ENCODE measurements at places on chromosomes 11 and 22.
A peak's percentile ranks its signal among the peaks of the same experiment; 100 is the strongest.

DNA sequence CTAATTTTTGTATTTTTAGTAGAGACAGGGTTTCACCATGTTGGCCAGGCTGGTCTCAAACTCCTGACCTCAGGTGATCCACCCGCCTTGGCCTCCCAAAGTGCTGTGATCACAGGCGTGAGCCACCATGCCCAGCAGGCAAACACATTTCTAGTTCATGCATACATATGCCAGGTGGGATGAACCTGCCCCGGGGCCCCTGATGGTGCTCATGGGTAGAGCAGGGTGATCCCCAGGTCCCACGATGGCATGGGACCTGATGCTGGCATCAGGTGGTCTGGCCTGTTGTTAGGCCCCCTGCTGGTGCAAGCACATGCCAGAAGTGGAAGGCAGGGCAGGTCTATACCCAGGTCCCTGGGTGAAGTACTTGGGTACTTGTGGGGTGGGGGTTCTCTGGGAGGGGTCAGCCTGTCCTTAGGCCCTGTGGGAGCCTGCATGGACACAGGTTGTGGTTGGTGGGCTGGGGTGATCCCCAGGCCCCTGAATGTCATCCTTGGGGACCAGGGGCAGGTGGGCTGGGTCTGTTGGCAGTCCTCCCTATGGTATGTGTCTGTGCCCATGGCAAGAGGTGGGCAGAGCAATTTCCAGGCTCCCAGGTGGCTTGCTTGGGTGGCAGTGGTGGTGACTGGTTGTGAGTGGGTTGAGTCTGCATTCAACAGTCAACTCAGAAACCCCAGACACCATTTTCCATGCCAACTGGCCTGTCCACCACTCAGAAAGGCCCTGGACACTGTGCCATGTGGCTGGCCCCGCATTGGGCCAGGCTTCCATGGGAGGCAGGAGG lies 9.6 kb upstream of the RGL4 start:
- DNase-seq = no peak

- DNase-seq = no peak
These were observed 414.8 kb downstream of the BUD13 start for GRCh38 chr11:116357784-116358544.

DNA sequence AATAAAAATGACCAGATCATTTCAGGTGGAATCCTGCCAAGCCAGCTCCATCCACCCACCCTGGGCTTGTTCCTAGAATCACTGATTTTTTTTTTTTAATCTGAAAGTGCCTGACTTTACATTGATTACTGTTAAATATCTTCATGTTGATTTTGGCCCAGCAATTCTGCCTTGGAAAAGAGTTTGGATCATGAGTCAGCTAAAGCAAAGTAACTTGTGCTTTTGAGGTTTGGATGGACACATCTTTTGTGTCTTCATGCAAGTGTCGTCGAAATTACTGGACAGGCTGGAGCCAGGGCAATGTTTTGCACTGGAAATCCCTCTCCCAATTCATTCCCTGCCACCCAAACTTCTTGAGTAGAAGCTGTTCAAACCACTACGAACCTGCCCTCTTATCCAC lies 164.0 kb upstream of the SYT13 start:
- peak; percentile 23 for DNase-seq

DNA sequence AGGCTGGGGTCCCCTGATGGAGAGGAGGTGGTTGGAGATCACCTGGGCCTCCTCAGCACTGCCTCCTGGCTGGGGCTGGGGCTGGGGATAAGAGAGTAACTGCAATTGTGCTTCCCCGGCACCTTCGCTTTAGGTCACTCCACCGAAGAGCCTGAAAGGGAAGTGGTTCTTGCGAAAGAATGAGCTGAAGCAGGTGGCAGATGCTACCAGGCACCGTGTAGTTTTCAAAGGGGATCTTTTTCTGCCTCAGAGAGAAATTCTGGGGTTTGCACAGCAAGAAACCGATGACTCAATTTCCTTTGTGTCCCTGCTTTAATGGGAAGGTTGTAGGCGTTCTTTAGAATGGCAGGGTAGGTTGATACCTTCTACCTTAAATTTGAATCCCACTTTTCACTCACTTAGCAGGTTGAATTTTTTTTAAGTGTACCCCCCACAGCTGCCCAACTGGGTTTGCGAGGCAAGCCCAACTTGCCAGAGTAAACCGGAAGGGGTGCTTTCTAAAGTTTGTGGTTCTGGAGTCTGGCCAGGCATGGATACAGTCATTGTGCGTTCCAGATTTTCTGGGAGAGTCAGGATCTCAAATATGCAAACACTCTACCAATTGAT lies 5.3 kb downstream of the CD44 start:
- peak; percentile 92 for DNase-seq

GRCh38 chr22:32665676-32666075 lies 135.8 kb upstream of the TIMP3 start:
- DNase-seq = peak; percentile 22

DNA sequence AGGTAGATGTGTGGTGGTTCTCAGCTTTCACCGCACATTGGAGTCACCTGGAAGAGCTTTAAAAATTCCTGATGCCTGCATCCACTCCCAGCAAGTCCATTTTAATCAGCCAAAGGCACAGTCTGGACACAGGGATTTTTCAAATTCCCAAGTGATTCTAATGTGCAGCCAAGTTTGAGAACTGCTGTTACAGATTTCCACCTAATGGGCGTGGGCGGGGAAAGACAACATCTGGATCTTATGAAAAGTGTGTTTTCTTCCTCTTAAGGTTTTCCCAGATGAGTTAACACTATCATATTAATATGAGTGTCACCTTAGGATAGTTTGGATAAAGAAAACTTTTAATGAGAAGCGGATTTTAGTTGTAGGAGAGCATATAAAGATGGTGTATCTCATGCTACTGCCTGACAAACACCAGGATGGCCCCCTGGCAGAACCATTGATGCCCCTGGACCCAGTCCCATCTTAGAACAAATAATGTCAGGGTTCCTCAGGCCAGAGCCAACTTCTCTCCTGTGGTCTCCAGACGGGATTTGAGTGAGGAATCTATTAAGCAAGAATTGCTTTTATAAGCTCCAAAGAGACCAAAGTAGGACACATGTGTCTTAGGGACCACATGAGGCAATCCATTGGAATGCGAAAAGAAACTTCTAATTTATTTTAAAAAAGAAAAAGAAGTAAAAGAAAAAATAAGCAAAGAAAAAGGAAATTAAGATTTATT lies 31.9 kb downstream of the POU2AF1 start:
- no peak for DNase-seq

DNA sequence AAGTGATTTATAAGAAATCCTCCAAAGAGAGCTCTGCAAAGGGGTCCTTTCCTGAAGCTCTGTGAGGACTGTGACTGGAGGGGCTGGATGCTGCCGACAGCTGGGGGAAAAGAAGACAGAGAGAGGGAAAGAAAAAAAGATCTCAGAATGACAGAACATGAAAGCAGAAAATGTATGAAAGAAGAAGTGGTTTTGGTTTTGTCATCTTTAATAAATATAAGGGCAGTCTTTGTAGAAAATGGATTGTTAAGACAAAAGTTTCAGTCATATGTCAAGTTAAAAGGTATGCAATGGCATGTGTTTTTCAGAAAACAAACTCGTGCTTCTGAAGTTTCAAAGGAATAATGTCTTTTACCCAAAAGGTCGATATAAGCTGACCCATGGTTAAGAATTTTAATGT lies 105.5 kb downstream of the CCDC83 start:
- no peak for DNase-seq

GRCh38 chr11:28071305-28071704 lies 36.7 kb downstream of the KIF18A start:
- DNase-seq = no peak

GRCh38 chr11:17528181-17528691 lies 16.0 kb downstream of the USH1C start:
- peak; percentile 45 for DNase-seq

GRCh38 chr11:109197656-109198055 lies 224.3 kb upstream of the C11orf87 start:
- DNase-seq = peak; percentile 42
